Cardiac septum (tissue), 1 donor: ENCODE measurements at places on chromosomes 16 and 17. TPM values are rescaled to one million over a fixed set of nuclear protein-coding genes. Genes with fewer than 3 reads are reported as not detected.

- no peak for DNase-seq
Measured at GRCh38 chr17:1095090-1095852, 84.5 kb downstream of the ABR start.

DNA sequence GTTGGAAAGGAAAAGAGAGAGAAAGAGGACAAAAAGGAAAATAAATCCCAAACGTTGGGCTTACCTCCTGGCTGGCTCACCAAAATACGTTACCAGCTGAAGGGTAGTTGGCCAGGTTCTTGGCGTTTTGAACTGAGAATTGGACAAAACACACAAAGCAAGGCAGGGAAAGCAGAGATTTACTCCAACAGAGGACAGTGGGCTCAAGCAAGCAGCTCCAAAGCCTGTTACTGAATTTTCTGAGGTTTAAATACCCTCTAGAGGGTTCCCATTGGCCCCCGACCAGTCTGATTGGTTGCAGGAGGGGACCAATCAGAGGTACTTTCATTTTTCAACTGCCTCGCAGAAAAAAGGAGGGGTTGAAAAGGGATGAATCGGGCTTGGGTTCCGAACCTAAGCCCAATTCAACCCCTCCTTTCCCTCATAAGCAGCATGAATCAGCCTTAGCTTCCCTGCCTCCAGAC lies 55.6 kb upstream of the ALOX12 start:
- no peak for DNase-seq

DNA sequence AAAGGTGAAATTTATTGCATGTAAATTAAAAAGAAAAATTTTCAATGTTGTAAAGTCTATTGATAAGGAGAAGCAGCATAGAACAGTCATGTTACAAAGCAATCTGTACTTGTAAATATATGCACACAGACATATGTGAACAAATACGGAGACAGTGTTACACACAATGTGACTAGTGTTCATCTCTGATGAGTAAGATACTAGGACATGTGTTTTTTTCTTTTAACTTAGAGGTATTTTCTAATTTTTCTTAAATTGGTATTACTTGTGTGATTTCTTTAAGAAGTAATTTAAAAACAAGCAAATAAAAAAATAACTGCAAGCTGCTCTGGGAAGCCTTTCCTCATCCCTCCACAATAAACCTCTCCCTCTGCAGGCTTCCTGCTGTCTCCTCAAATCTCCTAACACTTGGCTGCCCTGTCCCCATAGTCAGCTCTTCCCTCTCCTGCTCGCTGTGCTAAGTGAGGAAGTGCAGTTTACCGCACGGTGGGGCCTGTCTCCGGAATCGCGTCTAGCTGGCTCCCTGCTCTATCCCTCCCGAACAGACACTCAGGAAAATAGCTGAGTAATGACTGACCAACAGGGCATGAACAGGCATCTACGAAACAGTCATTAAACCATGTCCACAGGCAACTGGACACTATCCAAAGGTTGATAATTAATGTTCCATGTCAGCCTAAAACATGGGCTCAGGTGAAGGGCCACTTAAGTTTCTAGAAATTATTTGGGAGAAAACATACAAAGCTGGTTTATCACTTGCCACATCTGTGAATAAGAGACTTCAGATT lies 35.9 kb downstream of the CMTM4 start:
- DNase-seq = peak; percentile 89

GRCh38 chr17:77409282-77410161 lies 268.8 kb downstream of the SEC14L1 start:
- DNase-seq = no peak

The CACNA1H gene
- total RNA-seq = 4.7 TPM

DNA sequence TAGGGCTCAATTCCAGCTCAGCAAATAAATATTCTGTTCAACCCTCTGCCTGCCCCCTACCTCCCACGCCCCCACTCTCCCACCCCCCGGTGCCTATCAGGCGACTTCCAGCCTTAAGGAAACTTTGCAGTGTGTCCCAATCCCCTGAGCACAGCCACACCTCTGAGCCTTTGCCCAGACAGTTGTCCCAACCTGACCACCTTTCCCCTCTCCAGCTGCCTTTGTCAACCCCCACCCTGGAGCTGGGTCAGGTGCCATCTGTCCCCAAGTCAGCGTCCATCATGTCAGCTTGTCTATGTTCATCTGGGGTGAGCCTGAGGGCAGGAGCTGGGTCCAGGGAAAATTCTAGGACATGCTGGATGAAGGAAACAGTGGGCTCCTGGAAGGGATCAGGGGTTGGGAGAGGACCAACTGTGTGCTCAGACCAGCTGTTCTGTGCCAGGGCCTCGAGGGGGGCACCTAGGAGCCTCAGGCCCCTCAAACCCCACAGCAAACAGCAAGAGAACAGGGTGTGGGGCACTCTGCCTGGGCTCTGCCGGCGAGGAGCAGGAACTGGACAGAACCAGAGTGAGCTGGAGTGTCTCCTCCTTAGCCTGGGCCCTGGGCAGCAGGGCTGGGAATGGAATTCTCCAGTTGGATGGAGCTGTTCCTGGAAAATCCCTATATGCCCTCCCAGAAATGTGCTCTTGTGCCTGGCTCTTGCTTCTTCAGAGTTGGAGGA lies 17.8 kb downstream of the CDH16 start:
- DNase-seq = no peak

The KRTAP1-5 gene
- not detected for total RNA-seq

The FADS6 gene
- not detected for total RNA-seq

The C17orf75 gene
- total RNA-seq = 21.6 TPM
